ENCODE measurements at places on chromosomes 7 and 10.

- no peak for DNase-seq
These were observed at the start of gene BTBD16 for GRCh38 chr10:122271076-122271475. Gene BTBD16, plus strand, starts transcription at chr10:122271296. Its CDS starts 3,786 bp downstream, at chr10:122275082.

DNA sequence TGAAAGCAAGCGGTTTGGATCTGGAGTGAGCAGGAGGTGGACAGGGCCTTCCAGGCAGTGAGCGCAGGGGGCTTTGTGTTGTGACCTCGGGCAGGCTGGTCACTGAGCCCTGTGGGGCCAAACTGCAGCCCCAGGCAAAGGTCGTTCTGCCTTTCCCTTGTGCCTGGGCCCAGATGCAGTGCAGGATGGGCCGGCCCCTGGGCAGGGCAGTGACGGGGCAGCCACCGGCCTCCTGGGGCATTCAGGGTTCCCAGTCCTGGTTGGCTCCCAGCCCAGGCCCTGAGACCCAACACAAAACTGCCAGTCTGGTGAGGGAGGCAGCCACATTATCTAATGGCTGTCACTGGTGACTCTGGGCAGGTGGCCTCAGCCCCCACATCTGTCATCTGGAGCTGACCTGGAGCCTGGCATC, 7.1 kb downstream of the ARPC1B start:
- DNase-seq: no peak

DNA sequence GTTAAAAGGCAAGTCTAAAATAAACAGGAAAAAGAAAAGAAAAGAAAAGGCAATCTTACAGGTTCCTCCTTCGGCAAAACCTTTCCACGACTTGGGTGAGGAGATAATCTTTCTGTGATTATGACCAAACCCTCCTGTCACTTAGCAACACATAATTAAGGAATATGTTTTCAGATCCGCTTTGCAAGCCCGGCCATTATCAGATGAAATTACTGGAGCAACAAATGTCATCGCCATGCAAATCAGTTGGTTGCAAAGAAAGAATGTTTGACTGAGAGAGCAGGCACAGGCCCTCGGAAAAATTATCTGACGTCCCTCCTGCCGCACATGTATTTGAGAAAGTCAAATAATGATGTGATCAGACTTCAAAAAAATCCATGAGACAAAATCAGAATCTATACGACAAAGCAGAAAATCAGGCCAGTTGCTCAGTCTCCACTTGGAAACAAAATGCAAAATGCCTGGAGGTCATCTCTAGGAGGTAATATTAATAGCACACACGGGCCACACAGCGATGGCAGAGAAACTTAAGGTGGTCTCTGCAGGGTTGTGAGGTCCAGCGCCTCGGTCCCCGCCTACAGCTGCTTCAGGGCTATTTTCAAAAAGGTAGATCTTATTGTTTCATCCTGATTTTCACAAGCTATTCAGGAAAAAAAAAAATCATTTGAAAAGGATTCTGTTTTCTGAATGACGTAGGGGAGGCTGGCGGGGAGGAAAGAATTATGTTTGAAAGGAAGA, 82.7 kb downstream of the ZRANB1 start:
- no peak for DNase-seq

DNA sequence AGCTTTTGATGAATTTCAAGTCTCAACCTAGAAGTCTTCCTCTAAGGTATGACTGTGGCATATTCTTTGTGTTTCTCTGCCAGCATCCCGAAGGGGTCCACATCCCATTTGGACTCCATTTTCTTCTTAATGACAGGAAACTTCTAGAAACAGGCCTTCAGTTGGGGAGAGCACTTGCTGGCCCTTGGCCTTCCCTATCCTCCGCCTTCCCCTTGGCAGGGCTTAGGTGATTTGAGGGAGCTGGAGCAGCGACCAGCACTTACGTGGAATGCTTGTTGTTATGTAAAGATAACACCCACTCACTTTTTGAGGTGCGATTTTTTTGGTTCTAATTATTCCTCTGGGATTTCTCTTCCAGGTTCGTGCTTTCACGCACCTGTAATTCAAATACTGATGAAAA, 42.9 kb upstream of the ZNF716 start:
- DNase-seq: no peak

- DNase-seq: no peak
These were observed 127.3 kb upstream of the PCBD1 start for GRCh38 chr10:71015674-71016073.

DNA sequence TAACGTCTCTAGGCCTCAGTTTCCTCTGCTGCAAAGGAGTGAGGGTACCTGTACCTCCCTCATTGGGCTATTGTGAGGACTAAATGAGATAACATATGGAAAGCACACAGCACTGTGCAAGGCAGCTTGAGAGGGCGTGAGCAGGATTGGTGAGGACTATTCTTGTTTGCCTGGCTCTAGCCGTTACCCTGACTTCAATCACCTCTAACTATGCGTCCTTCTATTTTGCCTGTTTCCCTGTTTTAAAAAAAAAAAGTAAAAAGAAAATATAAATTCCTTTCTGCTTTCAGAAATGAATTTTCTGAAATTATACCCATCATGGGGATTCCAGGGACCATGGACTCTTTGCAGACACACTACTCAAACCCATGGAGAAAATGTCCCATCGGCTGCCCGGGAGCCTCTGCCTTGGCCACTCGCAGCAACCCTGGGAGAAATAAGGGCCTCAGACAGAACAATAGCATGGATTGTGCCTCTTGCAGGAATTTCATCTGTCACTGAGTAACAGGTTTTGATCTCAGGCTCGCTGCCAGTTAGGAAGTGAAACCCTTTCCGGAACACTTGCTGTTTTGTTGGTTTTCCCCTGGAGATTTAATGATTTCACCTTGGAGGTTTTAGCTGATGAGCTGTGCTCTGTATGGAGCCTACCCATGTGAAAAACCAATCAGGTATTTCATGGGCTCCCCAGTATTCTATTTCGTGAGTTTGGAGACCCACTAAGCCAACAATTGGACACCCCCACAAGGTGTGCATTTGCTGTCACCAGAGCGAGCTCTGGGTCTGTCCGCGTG, 55.6 kb downstream of the STEAP1B start:
- peak; percentile 59 for DNase-seq

DNA sequence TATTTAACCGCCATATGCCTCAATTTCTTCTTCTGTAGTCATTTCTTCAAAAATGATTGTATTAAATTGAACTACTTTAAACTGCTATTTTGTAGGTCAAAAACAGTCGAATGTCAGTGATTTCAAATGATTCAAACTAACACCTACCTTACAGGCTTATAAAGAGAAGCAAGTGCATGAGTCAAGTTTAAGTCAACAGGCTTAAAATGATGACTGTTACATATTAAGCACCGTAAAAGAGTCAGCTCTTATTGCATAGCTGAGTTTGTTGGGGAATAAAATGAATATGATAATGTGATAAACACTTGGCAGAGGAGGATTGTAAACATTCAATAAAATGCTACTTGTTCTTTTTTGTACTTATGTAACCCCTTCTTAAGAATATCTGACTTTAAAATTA, 90.1 kb upstream of the ANKRD1 start:
- no peak for DNase-seq

DNA sequence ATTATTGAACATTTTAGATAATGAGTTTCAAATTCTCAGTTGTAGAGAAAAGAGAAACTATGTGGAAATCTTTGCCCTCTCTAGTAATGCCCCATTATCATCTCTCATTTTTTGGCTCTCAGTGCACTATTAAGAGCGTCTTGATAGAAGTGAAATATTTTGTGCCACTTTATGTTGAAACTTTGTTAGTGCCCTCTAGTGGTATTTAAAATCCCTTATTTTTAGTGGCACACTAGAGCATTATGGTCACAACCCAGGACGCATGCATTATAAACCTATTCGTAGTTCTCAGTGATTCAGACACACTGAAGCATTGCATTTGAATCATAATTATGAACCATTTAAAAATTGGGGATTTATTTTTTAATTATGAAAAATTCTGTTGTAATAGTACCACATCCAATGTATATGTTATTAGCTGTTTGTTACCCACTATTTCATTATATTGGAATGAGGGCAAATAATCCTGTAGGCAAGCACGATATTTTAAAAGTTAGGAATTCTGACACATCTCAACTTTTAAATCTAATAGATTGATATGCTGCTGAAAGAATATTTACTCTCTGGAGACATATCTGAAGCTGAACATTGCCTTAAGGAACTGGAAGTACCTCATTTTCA, 21.9 kb downstream of the PDCD4 start:
- no peak for DNase-seq

DNA sequence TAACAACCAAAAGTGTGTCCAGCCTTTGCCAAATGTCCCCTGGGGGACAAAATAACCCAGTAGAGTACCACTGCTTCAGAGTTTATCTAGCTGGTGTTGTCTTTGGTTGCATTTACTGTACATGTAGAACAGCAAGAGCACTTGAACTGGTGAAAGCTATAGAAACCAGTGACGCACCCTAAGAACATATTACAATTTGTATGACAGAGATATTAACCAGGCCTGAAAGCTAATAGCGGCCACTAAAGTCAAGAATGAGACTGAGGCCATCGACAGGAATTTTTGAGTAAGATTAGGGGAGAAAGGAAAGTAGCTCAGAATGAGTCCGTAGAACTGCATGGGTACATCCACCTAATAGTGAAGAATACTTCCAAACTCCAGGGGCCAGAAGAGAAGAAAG, 236.2 kb downstream of the MTERF1 start:
- DNase-seq: no peak

- no peak for DNase-seq
These were observed 1.7 kb downstream of the FOXP2 start for GRCh38 chr7:114416129-114416990.

GRCh38 chr7:28549998-28550397, 137.7 kb downstream of the CREB5 start:
- DNase-seq: no peak

DNA sequence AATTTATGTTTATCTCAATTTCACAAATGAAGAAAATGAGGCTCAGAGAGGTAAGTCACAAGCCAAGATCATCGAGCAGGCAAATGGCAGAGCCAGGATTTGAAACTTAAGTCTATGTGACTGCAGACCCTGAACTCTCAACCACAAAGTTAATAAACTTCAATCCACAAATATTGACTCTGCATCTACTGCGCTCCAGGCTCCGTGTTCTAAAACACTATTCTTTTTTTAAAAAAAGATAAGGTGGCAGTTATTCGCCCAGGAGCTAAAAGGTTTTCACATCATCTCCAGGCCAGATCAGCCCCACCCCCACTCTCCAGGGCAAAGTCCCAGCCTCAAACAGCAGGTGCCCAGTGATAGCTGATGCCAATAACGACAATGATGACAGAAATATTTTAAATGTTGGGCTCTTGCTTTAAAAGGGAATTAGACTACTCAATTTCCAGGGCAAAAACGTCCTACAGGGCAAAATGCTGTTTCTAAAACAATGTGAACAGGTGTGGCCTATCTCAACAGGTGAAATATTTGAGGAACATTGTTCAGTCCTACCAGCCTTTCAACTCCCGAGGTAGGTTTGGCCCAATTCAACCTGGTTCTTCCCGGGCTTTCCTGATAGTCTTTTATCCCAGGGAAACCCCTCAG, 85.2 kb downstream of the SORBS1 start:
- no peak for DNase-seq

GRCh38 chr10:72315611-72316385, 38.9 kb downstream of the DNAJB12 start:
- DNase-seq: no peak

DNA sequence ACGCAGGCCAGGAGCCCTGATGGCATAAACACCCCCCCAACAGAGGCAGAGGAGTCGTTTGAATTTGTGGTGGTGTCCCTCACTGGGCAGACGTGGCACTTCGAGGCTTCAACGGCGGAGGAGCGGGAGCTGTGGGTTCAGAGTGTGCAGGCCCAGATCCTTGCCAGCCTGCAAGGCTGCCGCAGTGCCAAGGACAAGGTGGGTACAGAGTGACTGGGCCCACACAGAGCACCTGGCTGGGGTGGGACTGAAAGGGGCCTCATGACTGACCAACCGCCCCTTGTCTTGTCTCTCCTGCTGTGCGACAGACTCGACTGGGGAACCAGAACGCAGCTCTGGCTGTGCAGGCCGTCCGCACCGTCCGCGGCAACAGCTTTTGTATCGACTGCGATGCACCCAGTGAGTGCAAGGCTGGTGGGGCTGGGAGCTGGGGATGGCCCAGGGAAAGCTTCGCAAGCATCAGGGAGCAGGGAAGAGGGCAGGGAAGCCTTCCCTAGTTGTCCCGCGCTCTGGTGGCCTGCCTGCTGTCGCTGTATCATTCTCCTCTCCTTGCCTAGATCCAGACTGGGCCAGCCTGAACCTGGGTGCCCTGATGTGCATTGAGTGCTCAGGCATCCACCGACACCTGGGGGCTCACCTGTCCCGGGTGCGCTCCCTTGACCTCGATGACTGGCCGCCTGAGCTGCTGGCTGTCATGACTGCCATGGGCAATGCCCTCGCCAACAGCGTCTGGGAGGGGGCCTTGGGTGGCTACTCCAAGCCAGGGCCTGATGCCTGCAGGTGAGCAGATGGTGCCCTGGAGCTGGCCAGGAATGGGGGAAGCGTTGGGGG, 25.4 kb downstream of the GBX1 start:
- DNase-seq: no peak

DNA sequence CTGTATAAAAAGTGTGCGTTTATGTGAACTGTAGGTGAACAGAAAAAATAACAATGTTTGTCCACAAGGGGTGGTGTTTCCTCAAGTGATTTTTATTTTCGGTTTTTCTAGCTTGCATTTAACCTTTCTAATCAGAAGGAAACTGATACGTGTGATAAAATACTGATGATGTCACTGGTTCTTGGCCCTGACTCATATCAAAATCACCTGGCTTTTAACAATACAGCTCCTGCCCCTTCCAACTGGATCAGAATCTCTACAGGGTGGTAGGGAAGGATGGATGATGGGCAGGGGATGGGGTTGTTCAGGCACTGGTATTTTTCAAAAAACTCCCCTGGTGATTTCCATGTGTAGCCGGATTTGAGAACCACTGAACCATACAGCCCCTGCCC, 10.9 kb downstream of the NPFFR1 start:
- DNase-seq: no peak

GRCh38 chr7:33964417-33965182, 59.3 kb downstream of the BMPER start:
- no peak for DNase-seq

GRCh38 chr10:21181451-21181850, 284.3 kb upstream of the NEBL start:
- DNase-seq: no peak

GRCh38 chr10:5344746-5345145, 20.0 kb upstream of the UCN3 start:
- DNase-seq: no peak

DNA sequence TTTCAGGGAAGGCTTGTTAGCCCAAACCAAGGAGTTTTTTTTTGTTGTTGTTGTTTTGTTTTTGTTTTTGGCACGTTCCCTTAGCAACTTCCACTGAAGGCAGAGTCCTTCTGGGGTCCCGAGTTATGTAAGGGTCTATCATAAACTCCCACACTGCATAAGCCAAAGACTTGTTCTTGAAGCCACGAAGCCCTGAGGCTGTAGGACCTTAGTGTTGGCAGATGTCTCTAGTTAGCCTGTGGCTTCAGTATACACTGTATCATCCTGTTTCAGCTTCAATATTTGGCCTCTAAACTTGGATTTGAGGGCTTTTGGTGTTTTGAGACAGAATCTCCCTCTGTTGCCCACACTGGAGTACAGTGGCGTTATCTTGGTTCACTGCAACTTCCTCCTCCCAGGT, 13.6 kb downstream of the KPNA7 start:
- no peak for DNase-seq
